Skin of body (tissue), 3 donors: ENCODE measurements at places on chromosomes 6 and 20. TPM values are rescaled to one million over a fixed set of nuclear protein-coding genes. Genes with fewer than 3 reads are reported as not detected.
A peak's percentile ranks its signal among the peaks of the same experiment; 100 is the strongest.

DNA sequence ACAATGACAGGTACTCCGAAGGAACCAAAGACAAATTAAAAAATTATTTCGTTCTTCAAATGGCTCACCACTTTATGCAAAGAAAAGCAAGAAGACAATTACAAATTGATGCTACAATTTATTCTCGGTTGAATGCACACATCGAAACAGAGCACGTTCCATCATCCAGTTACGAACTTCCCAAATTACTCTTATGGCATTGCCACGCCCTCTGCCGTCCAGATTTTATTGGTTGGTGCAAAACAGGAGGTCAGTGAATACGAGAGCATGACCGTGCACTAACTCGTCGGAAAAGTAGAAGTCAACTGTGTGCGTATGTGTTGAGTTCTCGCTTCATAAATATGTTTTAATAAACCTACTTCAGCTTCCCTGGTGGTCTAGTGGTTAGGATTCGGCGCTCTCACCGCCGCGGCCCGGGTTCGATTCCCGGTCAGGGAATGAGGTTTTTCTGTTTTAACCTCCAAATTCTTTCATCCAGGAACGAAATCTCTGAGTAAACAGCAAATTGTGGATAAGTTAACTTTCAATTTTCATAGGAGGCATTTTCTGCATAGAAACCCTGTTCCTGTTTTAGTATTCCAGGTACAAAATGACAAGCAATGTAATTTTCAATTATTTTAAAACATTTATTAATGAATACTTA, 23.2 kb downstream of the ZNF311 start:
- peak; percentile 94 for DNase-seq

- DNase-seq: no peak
Observed at GRCh38 chr6:159013229-159013628, 13.2 kb upstream of the RSPH3 start.

- peak; percentile 86 for DNase-seq
Observed at GRCh38 chr20:13995086-13995665, at the start of gene MACROD2. TSS of gene MACROD2 (plus strand) at chr20:13995516.

GRCh38 chr6:25006565-25007001, 70.8 kb upstream of the RIPOR2 start:
- no peak for DNase-seq

Gene BTNL2
- total RNA-seq: not detected

Gene FAM83C
- total RNA-seq: 7.7 TPM
